ENCODE measurements at places on chromosomes 4 and X. TPM values are rescaled to one million over a fixed set of nuclear protein-coding genes. Genes with fewer than 3 reads are reported as not detected.

The SRPK3 gene
- not detected for total RNA-seq

The MCF2 gene
- 0.23 TPM for total RNA-seq

GRCh38 chrX:115966920-115967319 is 203.6 kb upstream of the AGTR2 start:
- H3K36me3 ChIP-seq, result no peaks in the 10 kb centered on the region
- no peak overlapping the region for H3K27ac ChIP-seq
- H3K4me3 ChIP-seq, result no peak overlapping the region
- no peaks in the 10 kb centered on the region for H3K27me3 ChIP-seq
- DNase-seq, result no peak

DNA sequence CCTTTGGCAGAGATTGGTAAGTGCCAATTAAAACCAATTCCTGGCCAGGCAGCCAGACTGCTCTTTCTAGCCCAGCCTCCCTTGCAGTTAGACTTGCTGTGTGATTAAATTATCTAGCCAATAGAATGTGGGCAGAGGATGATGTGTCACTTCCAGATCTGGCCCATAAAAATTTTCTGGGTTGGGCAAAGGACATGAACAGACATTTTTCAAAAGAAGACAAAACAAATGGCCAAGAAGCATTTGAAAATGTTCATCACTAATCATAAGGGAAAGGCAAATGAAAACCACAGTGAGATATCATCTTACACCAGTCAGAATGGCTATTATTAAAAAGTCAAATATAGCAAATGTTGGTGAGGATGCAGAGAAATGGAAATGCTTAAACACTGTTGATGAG is 71.4 kb upstream of the STIM2 start:
- no peak overlapping the region for H3K27ac ChIP-seq
- no peak for DNase-seq
- peaks cover 3% of the 10 kb centered on the region for H3K4me1 ChIP-seq
- H3K27me3 ChIP-seq, result peaks cover 2% of the 10 kb centered on the region

DNA sequence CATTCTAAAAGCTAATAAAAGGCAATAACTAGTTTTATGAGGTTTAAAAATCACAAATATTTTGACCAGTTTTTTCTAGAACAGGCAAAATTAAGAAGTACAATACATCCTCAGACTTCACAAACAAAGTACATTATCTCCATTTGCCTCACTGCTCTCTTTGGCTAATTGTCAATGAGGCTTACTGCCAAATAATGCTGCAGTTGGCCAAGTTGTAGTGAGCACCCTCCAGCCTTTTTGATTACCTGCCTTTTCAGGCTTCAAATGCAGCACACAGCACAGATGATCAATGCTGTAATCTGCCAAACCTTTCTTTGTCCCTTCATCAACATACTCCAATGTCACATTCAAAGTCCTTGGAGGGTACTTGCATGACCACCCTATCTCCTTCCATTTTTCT is 605.2 kb downstream of the KLHL13 start:
- no peaks in the 10 kb centered on the region for H3K36me3 ChIP-seq
- H3K4me3 ChIP-seq, result no peak overlapping the region
- H3K27me3 ChIP-seq, result no peaks in the 10 kb centered on the region
- H3K4me1 ChIP-seq, result no peaks in the 10 kb centered on the region

- no peak overlapping the region for H3K27ac ChIP-seq
- H3K36me3 ChIP-seq, result no peaks in the 10 kb centered on the region
- H3K4me3 ChIP-seq, result no peak overlapping the region
These were observed 65.8 kb upstream of the PRPS1 start for GRCh38 chrX:107562482-107562881.

The CLCN5 gene
- 5.3 TPM for total RNA-seq

DNA sequence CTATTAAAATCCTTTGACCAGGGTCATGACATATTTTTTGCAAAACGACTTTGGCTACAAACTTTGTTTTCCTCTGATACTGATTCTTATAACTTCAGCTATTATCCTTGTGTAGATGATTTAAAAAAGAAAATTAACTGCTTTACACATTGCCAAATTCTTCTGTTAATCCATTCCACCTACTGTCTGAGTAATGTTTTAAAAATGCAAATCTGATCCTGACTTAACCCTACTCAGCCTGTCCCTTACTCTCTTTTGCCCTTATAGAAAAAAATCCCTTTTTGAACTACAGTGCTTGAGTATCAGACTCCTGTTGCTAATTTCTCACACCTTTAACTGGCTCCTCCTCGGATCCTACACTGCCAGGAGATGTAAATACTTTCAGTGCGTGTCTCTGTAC is 723.1 kb downstream of the ADGRL3 start:
- no peaks in the 10 kb centered on the region for H3K4me1 ChIP-seq
- no peak overlapping the region for H3K27ac ChIP-seq
- DNase-seq, result no peak
- no peaks in the 10 kb centered on the region for H3K36me3 ChIP-seq
- no peak overlapping the region for H3K4me3 ChIP-seq
- H3K27me3 ChIP-seq, result no peaks in the 10 kb centered on the region

The PAGE4 gene
- total RNA-seq, result not detected

DNA sequence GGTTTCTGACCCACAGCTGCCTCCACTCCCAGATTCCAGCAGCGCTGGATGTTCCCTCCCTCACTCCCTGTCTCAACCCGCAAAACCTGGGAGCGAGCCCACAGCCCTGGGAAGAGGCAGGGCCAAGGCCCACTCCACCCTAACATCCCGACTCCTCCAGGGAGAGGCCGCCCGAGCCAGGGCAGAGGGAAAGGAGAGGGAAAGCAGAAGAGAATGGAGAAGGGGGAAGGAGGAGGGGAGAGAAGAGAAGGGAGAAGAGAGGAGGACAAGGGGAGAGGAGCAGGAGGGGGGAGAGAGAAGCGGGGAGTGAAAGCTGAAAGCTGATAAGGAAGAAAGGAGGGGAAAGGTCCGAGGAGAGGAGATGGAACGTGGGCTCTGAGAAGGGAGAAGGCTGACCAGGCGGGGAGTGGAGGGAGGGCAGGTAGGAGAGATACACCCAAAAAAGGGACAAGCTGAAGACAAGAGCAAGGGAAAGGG is 120.2 kb upstream of the PJA1 start:
- no peaks in the 10 kb centered on the region for H3K36me3 ChIP-seq
- H3K4me3 ChIP-seq, result peak overlapping the region; percentile 30
- no peaks in the 10 kb centered on the region for H3K27me3 ChIP-seq
- H3K27ac ChIP-seq, result no peak overlapping the region

DNA sequence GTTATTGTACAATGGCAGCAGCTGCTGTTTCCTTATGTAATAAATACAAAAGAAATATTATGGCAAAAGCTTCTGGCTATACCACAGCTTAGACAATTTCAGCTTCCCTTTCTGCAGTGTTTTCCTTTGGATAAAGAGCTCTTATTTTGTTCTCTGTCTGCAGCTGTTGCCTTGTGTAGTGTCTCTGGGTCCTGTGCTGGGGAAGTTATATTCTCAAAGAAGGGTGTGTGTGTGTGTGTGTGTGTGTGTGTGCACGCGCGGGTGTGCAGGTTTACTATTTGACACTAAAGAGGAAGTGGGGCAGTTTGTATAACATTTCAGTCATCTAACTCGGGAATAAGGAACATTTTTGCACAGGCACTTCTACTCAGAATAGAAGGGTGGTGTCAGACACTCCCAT is 83.6 kb downstream of the REPS2 start:
- H3K27me3 ChIP-seq, result peaks cover 6% of the 10 kb centered on the region
- H3K27ac ChIP-seq, result no peak overlapping the region
- no peaks in the 10 kb centered on the region for H3K36me3 ChIP-seq
- H3K4me3 ChIP-seq, result no peak overlapping the region
- DNase-seq, result no peak
- H3K4me1 ChIP-seq, result no peaks in the 10 kb centered on the region

The PCDH7 gene
- not detected for total RNA-seq

DNA sequence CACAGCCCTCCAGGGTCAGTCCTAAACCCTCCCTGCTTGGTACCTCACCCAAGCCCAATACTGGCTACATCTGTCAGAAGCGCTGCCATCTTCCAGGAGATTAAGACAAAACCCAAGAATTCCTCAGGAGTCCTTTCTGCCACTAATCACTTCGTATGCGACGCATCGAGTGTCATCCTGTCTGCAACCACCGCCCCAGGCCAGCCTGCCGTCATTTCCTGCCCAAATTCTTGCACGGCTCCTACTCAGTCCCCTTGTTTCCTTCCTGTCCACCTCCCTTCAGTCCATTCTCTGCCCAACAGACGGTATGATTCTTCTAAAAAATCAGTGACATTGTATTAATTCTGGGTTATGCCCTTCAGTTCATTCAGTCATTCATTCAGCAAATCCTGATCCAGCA is 113.6 kb downstream of the NFKB1 start:
- DNase-seq, result peak; percentile 83
- H3K4me1 ChIP-seq, result peaks cover 74% of the 10 kb centered on the region
- peak overlapping the region; percentile 81 for H3K4me3 ChIP-seq
- no peaks in the 10 kb centered on the region for H3K27me3 ChIP-seq
- peaks cover 69% of the 10 kb centered on the region for H3K36me3 ChIP-seq
- H3K27ac ChIP-seq, result peak overlapping the region; percentile 94

- no peak for DNase-seq
- no peaks in the 10 kb centered on the region for H3K27me3 ChIP-seq
- no peak overlapping the region for H3K4me3 ChIP-seq
- no peaks in the 10 kb centered on the region for H3K4me1 ChIP-seq
- H3K27ac ChIP-seq, result no peak overlapping the region
These were observed 13.1 kb upstream of the GPM6B start for GRCh38 chrX:13829983-13830382.

GRCh38 chrX:115236560-115236959 is 2.7 kb upstream of the LRCH2 start:
- DNase-seq, result no peak
- H3K27me3 ChIP-seq, result peaks cover 12% of the 10 kb centered on the region
- no peak overlapping the region for H3K4me3 ChIP-seq
- H3K27ac ChIP-seq, result no peak overlapping the region

Measured in activated CD8-positive, alpha-beta memory T cell treated with anti-CD3 and anti-CD28 coated beads, Interleukin-2, amount 10 ng/mL, durations not matched to agents 7 days and 5 days (primary cell).